Tongue (tissue), 3 donors: ENCODE measurements at places on chromosomes 1 and 21.

- no peak for DNase-seq
These were observed 21.2 kb upstream of the EPRS1 start for GRCh38 chr1:220067269-220068204.

GRCh38 chr1:99969729-99970621 lies at the start of gene SLC35A3:
TSS of gene SLC35A3 (plus strand) at chr1:99969996. CDS start at chr1:99993555, 23,559 bp downstream.
- peak; percentile 82 for DNase-seq

- no peak for DNase-seq
These were observed 684 bp downstream of the IFI16 start for GRCh38 chr1:159010391-159010790.

DNA sequence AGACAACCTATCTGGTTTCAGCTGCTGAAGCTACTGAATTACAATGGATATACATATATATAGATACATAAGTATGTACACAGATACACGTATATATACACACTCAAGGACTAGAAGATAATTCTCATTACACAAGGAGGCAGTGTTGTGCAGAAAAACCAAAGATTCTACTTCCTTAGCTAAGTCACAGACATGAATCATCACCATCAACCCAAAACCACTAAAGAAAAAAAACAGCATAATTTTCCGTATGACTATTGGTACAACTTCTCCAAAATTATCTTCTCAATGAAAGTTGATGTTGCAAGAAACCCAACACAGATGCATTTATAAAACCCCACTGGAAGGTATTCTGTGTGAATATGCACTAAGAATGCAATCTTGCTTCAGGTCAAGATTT lies 36.8 kb upstream of the RPF1 start:
- DNase-seq, result peak; percentile 60

DNA sequence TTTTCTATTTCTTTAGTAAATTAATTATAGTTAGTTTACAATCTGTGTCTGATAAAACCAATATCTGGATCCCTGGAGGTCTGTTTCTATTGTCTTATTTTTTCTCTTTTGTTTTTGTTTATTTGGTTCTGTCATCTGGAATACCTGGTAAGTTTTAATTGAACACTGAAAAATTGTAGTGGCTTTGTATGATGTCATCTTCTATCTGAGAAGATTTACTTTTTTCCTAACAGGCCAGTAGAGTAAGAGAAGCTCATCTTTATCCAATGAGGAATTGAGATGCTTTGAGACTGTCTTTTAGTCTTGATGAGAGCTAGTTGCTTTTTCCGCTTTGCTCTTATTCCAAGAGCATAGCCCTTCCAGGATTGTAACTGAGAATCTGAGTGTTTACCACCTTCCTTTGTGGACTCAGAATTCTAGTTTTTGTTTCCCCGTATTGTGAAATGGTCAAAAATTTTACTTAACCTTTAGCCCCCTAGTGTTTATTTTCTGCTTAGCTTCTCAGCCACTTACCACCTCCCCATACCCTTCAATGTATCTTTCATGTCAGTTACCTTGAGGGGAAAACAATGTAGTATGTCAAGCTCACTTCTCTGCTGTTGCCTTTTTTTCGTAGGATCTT lies 25.0 kb downstream of the PTGFRN start:
- no peak for DNase-seq

DNA sequence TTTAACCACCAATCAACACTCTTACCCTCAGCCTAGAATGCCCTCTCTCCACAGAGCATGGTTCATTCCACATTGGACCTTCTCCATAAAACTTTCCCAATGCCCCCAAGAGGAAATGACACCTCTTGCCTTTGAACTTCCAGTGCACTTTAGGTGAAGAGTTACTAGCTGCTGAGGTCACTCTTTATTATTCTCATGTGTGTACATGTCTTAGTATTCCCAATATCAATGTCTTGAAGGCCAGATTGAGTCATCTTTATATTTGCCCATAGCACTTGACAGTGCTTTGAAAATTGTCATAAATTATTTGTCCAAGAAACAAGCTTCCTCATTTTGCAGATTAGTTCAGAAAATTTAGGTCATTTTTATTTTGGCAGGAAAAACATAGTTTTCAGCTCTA lies 8.1 kb upstream of the DNASE2B start:
- no peak for DNase-seq

GRCh38 chr1:53370369-53370961 lies 42.6 kb upstream of the LRP8 start:
- DNase-seq, result no peak

- DNase-seq, result no peak
These were observed 176.5 kb upstream of the ST6GALNAC5 start for GRCh38 chr1:76690766-76691165.

DNA sequence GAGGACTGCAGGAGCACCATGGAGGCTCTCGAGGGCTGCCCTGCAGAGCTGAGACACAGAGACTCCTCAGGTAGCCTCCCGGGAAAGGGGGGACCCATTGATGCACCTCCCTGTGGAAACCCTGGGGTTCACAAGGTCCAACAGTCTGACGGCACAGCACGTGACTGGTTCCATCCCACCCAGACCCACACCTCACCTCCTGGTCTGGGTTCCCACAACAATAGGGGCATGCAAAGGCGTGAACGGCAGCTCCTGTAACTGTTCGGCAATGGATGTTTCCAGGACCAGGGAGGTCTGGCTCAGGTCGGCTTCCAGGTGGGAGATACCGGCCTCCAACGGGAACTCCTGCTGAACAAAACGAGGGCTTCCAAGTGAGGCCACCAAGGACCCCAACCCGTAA lies 86.8 kb downstream of the NPHP4 start:
- no peak for DNase-seq

DNA sequence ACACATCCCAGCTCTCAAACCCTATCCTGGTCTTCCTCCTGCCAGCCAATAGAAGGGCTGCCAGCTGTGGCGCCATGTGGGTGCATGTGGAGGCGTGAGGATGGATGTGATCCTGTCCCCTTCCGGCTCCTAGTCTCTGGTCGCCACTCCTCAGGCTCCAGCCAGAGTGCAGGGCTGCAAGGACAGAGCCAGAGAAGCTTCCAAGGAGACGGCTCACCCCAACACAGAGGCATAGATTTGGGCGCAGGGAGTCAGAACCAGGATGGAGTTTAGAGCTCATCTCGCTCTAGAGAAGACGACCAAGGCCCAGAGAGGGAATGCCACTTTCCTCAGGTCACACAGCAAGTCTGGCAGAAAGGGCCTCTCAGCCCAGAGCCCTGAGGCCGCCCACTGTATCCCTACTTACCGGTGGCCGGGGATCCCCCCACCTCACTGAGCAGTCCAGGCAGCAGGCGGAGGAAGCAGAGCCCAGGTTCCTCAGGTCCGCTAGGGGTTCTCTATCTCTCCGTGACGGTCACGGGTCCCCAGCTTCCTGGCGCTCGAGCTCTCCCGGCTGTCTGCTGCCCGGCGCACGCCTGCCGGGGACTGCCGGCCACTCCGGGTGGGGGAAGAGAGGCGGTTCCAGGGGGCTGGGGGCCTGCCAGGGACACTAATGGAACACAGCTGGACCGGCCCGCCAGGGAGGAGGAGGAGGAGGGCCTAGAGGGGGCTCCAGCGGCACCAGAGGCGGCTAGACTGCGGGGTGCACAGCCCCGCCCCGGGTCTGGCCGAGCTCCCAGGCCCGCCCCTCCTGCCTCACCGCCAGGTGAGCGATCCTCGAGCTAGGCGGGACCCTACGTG lies at the start of gene COL16A1:
COL16A1 (minus strand) TSS at position 587 of the 840 bp plus-strand sequence. CDS start 1,824 bp downstream, outside the sequence.
- DNase-seq, result peak; percentile 94

GRCh38 chr1:107140703-107141490 lies at the start of gene NTNG1:
TSS of gene NTNG1 (plus strand) at chr1:107141039.
- DNase-seq, result peak; percentile 28

DNA sequence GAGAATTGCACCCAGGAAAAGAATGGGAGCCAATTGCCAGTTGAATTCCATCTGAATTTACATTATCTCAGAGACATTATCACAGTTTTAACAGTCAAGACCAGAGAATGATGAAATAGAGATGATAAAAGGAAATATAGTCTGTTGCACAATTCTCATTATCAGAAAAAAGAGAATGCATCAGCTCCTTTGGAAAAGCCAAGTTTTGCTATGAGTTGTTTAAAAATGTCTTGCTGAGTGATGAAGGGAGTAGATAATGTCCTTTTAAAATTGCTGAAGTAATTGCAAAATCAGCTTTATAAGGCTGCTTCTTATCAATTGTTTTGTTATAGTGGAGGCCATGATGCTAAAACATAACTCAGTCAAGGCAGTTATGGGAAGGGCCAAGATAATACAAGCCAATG lies 37.9 kb upstream of the EEIG2 start:
- DNase-seq, result no peak

DNA sequence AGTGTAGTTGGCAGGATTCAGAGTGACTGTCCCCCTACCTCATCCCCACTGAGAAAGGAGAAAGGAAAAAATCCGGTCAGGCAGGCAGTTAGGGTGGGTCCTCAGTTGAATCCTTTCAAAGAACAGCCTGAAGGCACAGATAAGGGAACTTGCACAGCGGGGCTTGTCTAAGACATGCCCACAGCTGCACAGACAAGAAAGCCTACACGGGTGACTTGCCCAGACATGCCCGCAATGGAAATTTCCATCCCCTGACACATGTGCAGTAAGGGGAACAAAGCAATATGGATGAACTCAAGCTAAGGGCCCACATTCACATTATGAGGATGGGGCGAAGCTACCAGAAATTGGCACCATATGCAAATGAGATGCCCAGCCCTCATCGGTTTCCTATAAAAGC lies 82.5 kb downstream of the DESI2 start:
- DNase-seq, result no peak

- DNase-seq, result no peak
These were observed 544 bp downstream of the PPM1J start for GRCh38 chr1:112714313-112715263.

DNA sequence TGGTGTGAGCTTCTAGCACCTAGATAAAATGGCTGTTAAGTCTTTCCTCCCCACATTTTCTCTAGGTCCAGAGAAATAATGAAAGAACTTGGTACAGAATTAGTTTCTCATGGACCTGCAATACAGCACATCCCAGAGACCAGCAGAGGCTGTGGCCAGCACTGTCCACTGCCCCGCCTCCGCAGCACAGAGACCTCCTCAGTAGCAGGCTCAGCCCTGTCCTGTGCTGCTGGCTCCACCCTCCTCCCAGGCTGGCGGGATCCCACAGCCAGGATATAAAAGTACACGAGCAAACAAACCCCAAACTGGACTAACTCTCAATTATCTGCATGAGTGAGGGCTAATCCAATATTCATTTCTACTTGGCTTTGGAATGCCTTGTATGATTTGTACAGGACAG lies 401.5 kb downstream of the RPS6KC1 start:
- no peak for DNase-seq

GRCh38 chr1:206128196-206128595 lies 11.0 kb upstream of the AVPR1B start:
- no peak for DNase-seq

DNA sequence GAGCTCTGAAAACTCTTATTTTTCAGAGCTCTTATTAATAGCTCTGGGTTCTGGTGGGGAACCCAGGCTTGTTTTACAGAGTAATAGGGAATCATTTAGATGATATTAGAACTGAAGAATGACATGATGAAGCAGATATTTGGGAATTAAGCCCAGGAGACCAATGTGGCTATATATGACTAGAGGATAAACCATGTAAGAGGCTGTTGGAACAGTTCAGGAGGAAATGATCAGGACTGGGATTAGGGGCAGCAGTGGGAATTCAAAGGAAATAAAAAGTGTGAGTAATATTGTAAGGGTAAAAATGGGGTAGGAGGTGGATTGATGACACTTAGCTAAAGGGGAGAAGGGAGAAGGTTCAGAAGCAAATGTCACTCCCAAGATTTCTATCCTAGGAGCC lies 58.6 kb downstream of the GIPC2 start:
- no peak for DNase-seq

GRCh38 chr1:68361346-68361910 lies 88.3 kb downstream of the RPE65 start:
- DNase-seq, result no peak

GRCh38 chr1:167168424-167168823 lies 52.3 kb upstream of the POU2F1 start:
- no peak for DNase-seq

DNA sequence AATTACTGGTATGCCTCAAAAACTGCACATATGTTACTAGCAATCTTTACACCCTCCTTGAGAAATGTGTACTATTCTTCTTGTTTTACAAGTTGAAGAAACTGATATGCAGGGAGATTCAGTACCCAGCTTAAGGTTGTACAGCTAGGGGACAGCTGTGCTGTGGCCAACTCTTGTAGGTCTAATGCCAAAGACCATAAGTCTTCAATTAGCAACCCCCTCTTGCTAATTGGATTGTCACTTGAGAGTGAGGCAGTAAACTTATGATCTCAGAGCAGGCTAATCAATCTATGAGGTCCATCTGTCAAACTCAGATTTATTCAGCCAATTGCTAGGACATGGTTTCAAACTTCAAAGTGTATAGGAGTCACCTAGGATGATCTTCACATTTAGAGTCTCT lies 492.0 kb upstream of the USP24 start:
- DNase-seq, result no peak

DNA sequence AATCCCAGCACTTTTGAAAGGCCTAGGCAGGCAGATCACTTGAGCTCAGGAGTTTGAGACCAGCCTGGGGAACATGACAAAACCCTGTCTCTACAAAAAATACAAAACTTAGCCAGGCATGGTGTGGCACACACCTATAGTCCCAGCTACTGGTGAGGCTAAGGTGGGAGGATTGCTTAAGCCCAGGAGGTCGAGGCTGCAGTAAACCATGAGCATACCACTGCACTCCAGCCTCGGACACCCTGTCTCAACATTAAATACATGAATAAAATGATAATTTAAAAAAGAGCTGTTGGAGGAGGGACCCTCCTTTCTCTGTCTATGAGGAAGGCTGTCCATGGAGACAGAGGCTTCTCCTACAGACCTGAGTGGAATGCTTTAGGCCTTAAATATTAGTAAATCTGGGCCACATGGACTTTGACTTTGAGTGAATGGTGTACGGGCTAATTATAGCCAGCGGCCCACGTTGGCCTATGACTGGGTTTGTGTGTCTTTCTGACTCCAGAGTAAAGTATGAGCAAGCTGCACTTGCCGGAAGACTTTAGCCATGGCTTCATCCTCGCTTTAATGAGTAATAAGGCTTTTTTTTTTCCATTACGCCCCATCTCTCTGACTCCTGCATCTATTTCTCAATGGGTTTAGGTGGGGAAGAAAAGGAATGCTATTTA lies 21.3 kb downstream of the RAB3B start:
- no peak for DNase-seq

DNA sequence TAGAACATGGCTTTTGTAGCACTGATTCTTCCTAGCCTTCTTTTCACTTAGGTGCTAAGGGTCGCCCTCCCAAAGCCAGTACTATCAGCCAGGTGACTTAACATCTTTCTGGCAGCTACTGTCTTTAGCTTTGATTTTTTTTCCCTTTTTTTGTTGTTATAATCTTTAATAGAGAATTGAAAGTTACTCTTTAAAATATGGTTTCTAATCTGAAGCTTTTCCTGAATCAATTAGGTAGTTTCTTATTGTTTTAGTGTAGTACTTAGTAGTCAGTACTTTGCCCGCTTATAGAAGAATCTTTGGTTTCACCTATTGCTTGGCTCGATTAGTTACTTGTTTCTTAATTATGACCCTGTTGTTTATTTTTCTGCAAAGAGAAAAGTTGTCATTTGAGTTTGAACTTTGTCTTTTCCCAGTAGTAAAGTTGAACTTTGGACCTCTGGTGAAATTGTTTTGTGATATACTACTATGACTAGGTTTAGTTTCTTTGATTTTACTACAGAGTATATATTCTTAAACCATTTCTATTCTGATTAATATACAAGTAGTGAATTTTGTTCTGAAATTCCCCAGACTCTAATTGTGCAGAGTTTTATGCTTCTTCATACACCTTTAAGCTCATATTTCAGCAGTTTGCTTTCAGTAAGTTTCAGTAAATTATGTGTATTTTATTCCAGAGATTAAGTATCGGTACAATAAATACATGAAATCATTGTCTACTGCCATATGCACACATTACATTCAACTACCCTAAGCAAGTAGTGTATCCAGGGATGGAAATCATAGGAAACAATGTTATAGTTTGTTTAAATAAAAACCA lies 3.9 kb downstream of the MAGI3 start:
- DNase-seq, result no peak
